Adrenal gland (tissue), 19 donors: ENCODE measurements at places on chromosomes 6 and 20. TPM values are rescaled to one million over a fixed set of nuclear protein-coding genes. Genes with fewer than 3 reads are reported as not detected.

LINC00237 gene
- total RNA-seq: not detected

OPN5 gene
- not detected for total RNA-seq

HLA-DRB5 gene
- total RNA-seq: not detected

TCP11 gene
- 0.40 TPM for total RNA-seq

LY6G6D gene
- total RNA-seq: not detected

CNPY3 gene
- 38.5 TPM for total RNA-seq

FAM83D gene
- total RNA-seq: 0.57 TPM

C6orf163 gene
- 4.0 TPM for total RNA-seq

TOX2 gene
- total RNA-seq: 3.0 TPM

C6orf15 gene
- total RNA-seq: not detected

PDYN gene
- not detected for total RNA-seq

C2 gene
- 107 TPM for total RNA-seq

TRIM15 gene
- total RNA-seq: not detected

ASF1A gene
- 22.8 TPM for total RNA-seq

MUCL3 gene
- total RNA-seq: not detected

CLPSL1 gene
- not detected for total RNA-seq

EPPIN gene
- total RNA-seq: not detected

PRKN gene
- total RNA-seq: 16.0 TPM

CDH22 gene
- not detected for total RNA-seq

PRL gene
- not detected for total RNA-seq

MUC21 gene
- total RNA-seq: not detected

WFDC10B gene
- total RNA-seq: not detected

COL19A1 gene
- not detected for total RNA-seq

CTAGE9 gene
- total RNA-seq: not detected

C6orf141 gene
- total RNA-seq: 1.7 TPM

TENT5A gene
- total RNA-seq: 20.1 TPM
